ENCODE measurements at places on chromosomes 12 and 14.

GRCh38 chr14:56554301-56554700 lies 25.3 kb upstream of the TMEM260 start:
- no peak for DNase-seq

GRCh38 chr14:103177376-103177775 lies 54.1 kb downstream of the TNFAIP2 start:
- DNase-seq: no peak

DNA sequence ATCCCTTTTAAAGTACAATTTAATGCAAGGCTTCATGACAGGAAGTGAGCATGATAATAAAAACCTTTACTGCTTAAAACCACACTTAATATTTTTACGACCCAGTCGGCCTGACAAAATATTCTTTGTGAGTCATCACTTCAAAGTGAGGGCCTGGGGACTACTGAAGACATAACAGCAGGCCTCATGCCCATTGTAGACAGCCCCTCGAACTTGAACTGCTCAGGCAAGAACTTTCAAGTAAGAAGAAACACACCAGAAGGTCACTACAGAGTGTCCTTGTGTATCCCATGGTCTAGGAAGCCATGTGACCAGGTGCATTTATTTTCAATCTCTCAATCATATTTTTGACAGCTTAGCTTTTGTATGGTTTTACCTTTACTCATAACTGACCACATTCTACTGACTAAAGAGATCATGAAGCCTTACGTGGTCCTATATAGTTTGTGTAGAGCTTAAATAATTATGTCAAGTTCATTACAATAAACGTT lies 61.4 kb upstream of the MANSC4 start:
- DNase-seq: no peak

GRCh38 chr12:26821212-26821701 lies 11.7 kb downstream of the ITPR2 start:
- no peak for DNase-seq

DNA sequence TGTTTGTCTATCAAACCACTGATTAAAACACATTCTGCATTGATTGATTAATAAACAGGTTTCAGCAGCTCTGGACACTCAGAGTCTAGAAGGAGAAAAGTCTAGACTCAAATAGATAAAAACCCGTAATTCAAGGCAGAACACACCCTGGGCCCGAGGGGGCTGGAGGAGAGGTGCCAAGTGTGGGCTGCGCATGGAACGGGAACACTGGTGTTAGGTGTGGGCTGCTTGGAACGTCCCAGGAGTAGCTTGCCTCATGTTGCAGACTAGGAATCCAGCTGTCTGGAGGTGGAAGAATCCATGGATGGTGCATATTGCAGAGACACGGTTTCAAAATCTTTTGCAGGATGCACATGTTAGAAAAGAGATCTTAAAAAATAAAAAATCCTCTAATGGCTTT lies 223.0 kb downstream of the APAF1 start:
- peak; percentile 76 for DNase-seq

- DNase-seq: no peak
Observed at GRCh38 chr12:75632442-75632841, 121.0 kb upstream of the KRR1 start.

DNA sequence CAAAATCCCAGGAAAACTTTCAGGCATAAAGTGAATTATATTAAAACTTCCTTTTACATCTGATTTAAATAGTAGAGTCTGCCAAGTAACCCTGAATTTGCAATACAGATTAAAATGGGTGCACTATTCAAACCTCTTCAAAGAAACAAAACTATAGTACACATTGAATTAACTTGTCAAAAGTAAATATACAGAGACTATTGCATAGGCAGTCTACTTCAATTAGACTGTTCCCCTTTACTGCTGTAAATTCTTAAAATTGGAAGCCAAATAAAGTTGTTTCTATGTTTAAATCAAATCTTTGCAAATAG lies 7.1 kb downstream of the KRAS start:
- no peak for DNase-seq

DNA sequence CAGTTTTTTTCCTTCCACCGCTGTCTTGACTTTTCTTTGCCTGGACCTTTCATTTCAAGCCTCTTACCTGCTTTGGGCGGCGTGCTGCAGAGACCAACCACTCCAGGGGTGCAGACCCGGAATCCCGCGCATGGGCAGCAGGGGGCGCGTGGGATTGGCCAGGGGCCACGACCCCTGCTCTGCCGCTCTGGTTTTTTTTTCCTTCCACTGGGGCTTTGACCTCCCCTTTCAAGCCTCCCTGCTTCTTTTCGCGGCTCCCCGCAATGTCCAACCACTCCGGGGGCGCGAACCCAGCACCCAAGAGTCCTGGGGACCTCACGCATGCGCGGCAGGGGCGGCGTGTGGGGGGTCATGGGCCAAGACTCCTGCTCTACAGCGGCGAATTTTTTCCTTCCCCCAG lies 325.1 kb downstream of the ALG10 start:
- DNase-seq: no peak

GRCh38 chr12:2335916-2336315 lies 283.1 kb downstream of the CACNA1C start:
- no peak for DNase-seq

DNA sequence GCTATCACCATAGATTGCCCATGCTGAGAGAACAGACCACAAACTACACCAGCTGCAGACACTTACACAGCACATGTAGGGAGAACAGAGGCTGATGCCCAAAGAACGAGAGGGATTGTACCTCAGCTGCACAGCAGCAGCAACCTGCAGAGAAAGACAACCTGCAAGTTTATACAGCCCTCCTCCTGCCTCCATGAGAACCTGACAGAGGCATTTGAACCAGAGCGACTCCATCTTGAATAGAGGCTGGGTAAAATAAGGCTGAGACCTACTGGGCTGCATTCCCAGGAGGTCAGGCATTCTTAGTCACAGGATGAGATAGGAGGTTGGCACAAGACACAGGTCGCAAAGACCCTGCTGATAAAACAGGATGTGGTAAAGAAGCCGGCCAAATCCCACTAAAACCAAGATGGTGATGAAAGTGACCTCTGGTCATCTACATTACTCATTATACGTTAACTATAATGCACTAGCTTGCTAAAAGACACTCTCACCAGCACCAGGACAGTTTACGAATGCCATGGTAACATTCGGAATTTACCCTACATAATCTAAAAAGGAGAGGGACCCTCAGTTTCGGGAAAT lies 262.4 kb upstream of the HMGA2 start:
- no peak for DNase-seq

DNA sequence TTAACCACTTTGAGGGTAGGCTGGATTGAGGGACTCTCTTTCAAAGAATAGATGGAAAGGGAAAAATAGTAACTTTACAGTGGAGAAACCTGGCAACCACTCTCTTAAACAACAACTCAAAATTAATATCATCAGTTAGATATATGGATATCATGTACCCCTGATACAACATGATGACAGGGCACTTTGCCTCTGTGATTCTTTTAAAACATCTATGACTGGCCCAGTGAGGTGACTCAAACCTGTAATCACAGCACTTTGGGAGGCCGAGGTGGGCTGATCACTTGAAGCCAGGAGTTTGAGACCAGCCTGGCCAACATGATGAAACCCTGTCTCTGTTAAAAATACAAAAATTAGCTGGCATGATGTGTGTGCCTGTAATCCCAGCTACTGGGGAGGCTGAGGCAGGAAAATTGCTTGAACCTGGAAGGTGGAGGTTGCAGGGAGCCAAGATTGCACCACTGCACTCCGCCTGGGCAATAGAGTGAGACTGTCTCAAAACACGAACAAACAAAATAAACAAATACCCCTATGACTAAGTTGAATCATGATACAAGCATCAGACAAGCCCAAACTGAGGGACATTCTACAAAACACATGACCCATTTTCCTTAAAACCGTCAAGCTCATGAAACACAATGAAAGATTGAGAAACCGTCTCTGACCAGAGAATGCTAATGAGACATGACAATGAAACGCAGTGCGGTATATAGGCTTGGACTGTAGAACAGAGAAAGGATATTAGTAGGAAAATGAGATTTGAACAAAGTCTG lies 26.4 kb upstream of the SLC7A8 start:
- DNase-seq: no peak

GRCh38 chr12:49588721-49589516 lies 16.5 kb downstream of the FAM186B start:
- DNase-seq: no peak

DNA sequence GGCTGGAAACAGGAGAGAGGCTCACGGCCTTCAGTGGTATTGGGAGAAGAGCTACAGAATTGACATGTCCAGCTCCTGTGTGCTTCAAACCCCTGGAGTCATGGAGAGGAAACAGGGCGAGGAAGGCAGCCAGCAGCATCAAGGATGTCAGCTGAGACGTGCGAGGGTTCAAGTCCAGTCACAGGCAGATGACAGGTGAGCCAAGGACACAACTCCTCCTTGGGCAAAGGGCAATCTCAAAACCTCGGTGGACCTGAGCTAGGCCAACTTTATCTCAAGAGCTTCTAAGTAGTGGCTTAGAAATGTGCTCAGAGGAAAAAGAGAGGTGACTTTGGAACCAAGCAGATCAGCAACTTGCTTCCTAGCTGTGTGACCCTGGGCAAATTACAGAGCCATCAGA lies 81.6 kb downstream of the TTC9 start:
- no peak for DNase-seq

DNA sequence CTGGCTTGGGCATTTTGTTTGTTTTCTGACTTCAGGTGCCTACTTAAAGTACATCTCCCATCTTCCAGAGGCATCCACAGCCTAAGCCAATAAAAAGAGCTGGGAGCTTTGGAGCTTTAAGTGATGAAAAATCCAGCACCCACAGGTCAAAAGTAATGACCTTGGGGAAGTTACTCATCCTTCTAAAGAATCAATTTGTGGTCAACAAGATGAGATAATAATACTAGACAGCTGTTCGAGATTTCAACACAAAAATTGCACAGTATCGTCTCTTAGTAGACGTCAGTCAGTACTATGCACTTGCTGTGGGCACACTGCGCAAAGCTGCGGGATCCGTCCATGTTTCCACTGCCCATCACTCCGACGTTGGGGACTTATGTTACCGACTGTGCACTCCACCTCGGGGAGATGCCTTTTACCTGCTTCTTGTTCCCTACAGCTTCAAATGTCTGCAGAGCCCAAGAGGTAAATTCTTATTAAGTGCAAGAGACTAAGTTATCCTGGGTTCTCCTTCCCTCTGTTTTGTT lies 1.3 kb downstream of the ST8SIA1 start:
- DNase-seq: no peak

DNA sequence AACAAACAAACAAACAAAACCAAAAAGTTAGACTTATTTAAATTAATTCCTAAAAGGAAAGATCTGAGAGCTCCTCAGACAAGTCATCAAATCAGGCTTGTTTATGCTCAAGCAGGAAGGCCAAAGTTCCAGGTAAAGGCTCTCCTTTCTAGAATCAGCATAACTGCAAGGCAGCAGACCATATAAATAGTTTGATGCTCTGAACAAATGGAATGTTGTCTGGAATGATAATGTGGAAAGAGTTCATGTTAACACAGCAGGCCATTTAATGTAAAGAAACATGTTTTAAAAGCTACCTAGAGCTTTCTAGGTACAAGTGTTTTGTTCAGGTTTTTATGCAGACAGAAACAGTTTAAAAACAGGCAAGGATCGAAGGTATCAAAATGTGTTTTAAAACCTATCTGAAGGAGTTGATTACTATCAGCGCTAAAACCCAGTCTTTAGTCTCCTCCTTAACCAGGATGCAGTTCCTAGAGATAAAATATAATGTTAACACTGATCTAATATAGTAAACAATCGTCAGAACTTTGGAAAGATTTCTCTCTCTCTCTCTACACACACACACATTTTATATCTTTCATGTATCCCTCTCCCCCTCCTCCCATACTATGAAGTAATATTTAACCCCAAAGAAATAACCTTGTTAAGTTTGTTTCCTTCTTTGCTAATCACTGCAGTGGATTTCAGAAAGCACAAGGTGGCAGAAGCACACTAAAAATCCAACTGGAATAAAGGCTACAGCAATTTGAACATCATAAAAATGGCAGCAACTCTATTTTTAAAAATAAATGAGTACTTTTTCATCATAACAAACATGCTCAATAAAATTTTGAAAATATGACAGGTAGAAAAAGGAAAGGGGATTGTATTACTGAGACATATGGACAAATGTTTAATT lies 135.5 kb downstream of the PAWR start:
- DNase-seq: no peak

- DNase-seq: no peak
Observed at GRCh38 chr12:78566456-78566855, 298.1 kb upstream of the SYT1 start.

DNA sequence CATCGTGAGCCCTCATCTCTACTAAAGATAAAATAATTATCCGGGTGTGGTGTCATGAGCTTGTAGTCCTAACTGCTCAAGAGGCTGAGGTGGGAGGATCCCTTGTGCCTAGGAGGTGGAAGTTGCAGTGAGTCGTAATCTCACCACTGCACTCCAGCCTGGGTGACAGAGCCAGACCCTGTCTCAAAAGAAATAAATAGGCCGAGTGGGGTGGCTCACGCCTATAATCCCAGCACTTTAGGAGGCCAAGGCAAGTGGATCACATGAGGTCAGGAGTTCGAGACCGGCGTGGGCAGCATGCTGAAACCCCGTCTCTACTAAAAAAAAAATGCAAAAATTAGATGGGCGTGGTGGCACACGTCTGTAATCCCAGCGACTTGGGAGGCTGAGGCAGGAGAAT lies 70.9 kb downstream of the RESF1 start:
- DNase-seq: no peak

DNA sequence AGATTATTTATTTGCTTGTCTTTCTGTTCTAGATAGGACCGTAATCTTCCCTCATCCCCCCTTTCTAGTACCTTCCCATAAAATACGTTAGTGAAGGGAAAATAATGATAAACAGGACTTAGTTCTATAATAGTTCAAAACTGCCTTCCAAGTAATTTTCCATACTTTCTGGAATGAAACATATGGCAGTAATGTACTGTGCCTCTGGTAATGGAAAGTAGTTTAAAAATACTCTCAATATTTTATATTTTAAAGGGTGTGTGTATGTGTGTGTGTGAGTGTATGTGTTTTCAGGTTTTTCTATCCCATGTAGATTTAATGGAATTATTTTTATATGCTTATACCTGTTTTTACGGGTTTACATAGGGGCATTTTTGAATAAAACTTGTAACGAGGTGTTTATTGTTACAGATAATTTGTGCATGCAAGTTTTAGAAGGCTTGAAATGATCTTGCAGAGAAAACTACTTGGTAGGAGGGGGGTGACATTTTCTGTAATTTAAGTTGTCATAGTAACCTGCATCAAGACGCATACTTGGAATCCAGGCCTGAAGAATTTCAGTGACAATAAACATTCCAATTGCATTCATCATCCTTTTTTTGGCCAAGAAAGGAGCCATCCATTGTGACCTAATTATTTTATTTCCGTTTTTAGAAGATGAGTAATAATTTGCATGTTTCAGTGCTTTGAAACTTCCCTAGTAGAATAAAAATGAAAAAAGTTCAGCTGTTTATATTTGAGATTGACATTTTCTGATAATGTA lies 38.9 kb downstream of the RASSF8 start:
- no peak for DNase-seq

- DNase-seq: no peak
Observed at GRCh38 chr14:33290641-33291040, 352.0 kb downstream of the NPAS3 start.

GRCh38 chr12:55957106-55957859 lies 8.6 kb downstream of the PMEL start:
- DNase-seq: no peak

Measured in putamen (tissue), 1 donor.